ENCODE measurements at places on chromosomes 3 and 15.

GRCh38 chr3:35385271-35385670 is 254.1 kb upstream of the ARPP21 start:
- no peak for DNase-seq

DNA sequence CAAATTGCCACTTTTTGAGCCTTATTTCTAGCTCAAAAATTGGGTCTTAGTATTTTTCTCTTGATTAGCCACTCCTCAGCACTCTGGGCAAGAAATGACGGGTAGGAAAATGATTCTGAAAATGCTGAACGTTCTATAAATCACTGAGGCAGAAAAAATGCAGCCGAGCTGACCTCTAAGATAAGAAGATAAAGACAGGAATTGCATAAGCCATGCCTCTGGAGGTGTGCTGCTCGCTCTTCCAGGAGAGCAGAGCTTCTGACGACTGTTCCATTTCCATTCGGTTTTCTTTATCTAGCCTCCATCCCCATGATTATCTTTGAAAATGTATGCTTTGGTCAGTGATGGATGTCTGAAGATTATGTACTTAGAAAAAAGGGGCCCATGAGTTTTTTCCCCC is 558.8 kb upstream of the ADAMTS9 start:
- no peak for DNase-seq

DNA sequence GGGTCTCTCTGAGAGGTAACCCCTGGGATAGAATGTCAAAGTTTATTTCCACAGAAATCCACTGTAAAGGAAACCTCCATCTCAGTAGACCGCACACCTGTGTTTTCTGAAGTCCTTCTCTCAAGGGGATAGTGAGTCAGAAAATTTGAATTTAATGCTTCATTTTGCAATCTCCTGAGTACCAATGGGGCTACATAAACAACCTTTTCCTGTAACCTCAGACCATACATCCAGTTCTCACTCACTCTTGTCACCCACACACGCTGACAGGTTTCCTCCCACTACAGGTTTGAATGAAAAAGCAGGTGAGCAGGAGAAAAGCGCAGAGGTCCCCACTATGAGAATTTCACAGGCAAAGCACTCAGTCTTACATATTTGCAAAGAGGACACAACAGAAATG is 165.3 kb upstream of the MCTP2 start:
- DNase-seq: no peak

- no peak for DNase-seq
Observed at GRCh38 chr15:53511175-53511574, 248.3 kb downstream of the WDR72 start.

- DNase-seq: no peak
Observed at GRCh38 chr3:117184574-117184973, 475.0 kb downstream of the TUSC7 start.

DNA sequence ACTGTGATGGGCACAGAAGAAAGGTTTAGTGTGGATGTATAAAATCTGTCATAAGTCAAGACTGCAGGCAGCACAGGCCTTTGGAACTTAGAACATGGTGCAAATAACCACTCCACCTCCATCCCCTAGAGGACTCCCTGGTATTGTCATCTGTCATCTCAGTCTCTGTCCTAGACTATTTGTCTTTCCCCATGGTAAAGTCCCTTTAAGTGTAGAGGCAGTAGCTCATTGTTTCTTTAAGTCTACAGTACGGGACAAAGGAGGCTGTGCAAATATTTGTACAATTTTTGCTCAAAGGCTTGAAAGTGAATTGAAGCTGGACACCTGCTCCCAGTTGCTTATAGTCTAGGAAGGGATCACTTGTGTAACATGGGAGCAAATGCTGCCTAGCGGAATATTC is 3.2 kb upstream of the PXYLP1 start:
- DNase-seq: no peak

- peak; percentile 88 for DNase-seq
Observed at GRCh38 chr3:11136830-11137626, 17.3 kb upstream of the HRH1 start.

GRCh38 chr15:73930371-73930770 is 4.1 kb downstream of the LOXL1 start:
- no peak for DNase-seq

DNA sequence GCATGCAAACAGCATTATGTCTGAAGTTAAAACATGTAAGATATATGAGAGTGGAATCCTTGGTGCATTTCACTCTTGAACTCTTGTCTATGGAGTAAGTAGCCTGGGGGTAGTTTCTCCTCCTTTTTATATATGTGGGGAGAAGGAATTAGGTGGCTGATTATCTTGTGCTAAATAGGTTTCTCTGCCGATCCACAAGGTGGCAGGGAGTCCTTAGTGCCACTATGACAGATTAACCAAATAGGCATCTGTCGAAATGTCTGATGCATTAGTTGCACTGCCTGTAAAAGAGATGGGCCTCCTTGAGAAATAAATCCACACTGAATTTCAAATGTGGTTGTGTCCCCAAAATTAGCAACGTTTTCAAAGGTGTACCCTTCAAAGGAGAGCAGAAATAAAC is 170.1 kb downstream of the CNTN4 start:
- DNase-seq: peak; percentile 0

GRCh38 chr3:176274161-176274560 is 923.1 kb downstream of the TBL1XR1 start:
- no peak for DNase-seq

- no peak for DNase-seq
Observed at GRCh38 chr15:98719137-98719740, 70.9 kb downstream of the IGF1R start.

GRCh38 chr3:45009868-45010267 is 16.2 kb upstream of the CLEC3B start:
- DNase-seq: no peak

- no peak for DNase-seq
Observed at GRCh38 chr15:75168374-75168773, 33.3 kb upstream of the C15orf39 start.

GRCh38 chr15:55661428-55661827 is 73.3 kb upstream of the PYGO1 start:
- no peak for DNase-seq

DNA sequence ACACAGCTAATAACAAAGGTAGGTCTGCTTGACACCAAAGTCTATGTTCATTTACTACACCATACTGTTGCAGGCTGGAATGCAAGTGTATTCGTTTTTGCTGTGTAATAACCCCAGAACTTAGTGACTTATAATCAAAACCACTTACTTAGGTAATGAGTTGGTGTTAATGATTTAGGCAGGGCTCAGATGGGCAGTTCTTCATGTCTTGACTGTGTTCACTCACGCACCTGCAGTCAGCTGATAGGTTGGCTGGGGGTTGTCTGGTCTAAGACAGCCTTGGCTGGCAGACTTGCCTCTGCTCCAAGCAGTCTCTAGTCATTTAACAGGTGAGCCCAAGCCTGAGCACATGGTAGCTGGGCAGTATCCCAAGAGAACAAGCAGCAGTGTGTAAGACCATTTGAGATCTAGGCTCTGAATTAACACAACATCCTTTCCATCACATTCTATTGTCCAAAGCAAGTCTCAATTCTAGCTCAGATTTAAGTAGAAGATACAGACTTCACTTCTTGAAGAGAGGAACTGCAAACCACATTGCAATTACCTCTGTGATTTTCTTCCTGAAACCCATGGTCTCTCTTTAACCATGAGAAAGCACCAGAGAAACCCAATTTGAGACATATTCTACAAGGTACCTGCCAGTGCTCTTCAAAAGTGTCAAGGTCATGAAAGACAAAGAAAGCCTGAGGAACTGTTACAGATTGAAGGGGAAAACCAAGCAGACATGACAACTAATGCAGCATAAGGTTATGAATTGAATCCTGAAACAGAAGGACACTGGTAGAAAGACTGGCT is 13.3 kb upstream of the DCLK3 start:
- no peak for DNase-seq

GRCh38 chr15:92294759-92295158 is 98.9 kb upstream of the ST8SIA2 start:
- no peak for DNase-seq

DNA sequence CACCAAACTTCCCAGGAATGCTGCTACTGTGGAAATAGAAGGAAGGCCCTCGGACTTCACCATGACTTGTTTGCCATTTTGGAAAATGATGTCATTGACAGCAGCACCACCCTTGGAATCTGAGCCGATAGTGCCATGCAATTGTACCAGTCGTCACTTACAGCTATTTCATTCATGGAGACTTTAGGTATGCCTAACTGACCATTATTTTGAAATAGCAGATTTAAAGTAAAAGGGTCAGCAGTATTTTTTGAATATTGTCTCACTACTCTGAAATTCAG is 66.0 kb upstream of the ARL8B start:
- DNase-seq: no peak

DNA sequence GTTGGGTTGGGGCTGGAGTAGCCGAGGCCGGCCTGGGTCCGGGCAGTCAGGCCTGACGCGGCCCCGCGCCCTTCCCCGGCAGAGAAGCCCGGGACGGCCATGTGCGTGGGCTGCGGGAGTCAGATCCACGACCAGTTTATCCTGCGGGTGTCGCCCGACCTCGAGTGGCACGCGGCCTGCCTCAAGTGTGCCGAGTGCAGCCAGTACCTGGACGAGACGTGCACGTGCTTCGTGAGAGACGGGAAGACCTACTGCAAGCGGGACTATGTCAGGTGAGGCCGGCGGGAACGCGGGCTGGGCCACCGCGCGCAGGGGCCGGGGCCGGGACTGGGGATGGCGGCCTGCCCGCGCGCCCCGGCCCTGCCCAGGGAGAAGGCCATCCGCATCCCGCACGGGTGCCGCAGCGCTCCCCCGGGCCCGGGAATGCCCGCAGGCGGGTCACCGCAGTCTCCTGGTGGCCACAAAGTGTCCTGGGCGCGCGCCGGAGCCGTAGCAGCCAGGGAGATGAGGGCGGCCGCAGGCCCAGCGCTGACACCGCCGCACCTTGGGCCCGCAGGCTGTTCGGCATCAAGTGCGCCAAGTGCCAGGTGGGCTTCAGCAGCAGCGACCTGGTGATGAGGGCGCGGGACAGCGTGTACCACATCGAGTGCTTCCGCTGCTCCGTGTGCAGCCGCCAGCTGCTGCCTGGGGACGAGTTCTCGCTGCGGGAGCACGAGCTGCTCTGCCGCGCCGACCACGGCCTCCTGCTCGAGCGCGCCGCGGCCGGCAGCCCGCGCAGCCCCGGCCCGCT is 1.3 kb downstream of the ISL2 start:
- peak; percentile 79 for DNase-seq

DNA sequence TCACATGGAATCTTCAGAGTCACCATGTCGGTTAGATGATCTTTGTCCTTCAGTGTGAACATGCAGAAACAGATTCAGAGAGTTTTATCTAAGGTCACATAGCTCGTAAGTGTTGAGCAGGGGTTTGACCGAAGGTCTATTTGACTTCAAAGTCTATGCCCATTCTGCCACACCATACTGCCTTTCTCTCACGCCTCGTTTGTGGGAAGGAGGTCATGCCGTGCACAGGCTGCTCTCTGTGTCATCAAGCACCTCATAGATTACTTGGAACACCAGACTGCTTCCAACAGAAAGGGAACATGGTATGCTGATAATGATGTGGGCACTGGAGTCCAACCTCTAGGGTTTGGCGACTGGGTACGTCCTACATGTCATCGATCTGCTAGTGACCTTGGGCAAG is 128.8 kb downstream of the SV2B start:
- no peak for DNase-seq

- no peak for DNase-seq
Observed at GRCh38 chr15:61613729-61614128, 384.6 kb upstream of the RORA start.

DNA sequence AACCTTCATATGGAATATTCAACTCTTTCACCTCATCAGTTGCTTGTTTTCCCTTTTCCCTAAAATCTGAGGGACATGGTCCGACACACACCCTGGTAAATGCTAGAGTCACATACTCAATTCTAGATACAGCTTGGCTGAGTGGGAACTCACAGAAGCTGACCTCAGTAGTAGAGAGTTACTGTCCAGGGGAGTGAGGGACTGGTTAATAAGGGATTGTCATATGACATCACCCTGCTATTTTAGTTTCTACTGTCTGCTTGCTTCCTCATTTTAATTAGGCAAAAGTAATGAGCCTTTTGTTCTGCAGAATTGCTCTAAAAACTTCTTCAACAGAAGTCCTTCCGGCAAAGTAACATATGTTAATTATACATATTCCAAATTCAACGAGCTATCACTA is 244.5 kb downstream of the ZIC4 start:
- DNase-seq: no peak

GRCh38 chr3:172227340-172228035 is 188.1 kb downstream of the FNDC3B start:
- no peak for DNase-seq

GRCh38 chr3:33665294-33665693 is 52.8 kb downstream of the CLASP2 start:
- no peak for DNase-seq

DNA sequence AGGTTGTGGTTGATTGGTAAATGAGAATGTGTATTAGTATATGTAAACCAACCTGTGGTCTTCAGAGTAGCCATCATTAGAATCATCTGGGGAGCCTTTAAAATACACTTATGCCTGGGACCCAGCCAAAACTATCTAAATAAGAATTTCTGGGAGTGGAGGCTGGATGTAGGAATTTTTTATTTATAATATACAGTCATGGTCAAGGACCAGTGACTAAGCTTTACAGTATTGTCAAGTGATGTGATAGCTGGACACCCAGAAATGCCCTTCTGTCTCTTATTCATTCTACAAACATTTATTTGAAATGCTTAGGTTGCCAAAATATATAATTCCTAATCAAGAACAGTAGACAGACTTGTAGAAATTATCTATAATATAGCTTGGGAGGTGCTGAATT is 132.2 kb downstream of the MBNL1 start:
- DNase-seq: no peak

DNA sequence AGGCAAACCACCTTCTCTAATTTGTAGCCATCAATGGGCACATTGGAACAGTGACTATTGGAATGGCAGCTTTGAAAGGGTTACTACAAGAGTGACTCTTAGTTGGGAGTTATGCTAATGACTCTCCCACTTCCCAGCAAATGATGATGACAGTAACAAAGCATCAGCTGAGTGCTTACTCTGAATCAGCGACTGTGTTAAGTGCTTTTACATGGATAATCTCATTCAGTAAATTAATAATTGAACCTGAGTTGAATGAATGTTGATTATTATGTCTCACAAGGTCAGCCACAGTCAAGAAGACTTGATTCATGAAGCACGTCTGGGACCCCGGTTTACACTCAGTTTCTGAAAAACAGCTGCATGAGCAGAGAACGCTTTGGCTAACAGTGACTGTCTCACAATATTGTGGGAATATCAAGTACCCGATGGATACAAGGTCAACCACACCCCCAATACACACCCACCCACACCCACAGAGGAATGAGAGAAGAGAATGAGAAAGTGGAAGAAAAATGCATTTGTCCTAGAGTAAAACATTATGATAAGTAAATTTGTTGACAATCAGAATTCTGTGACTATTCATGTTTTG is 242.0 kb upstream of the FEZF2 start:
- no peak for DNase-seq

DNA sequence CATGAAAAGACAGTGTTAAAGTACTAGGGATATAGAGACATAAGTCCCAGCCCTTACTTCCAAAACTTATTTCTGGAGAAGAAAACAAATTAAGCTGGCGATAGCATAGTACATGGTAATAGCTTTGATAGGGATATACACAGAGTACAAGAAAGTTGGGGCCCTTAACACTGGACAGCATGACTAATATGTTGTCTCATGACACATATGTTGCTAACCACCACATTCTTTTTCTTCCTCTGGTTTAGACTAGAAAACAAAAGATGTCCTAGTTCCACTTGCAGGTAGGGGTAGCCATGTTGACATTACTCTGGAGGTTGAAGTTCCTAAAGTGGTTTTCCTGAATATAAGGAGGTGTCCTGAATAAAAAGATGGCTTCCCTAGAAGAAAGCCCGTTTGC is 75.3 kb downstream of the RFX7 start:
- DNase-seq: no peak
